ENCODE measurements at places on chromosomes 4 and X.

GRCh38 chr4:40550948-40551462 is 78.7 kb downstream of the RBM47 start:
- DNase-seq: peak; percentile 27

- DNase-seq: no peak
Observed at GRCh38 chr4:125481334-125482045, 166.7 kb downstream of the FAT4 start.

GRCh38 chrX:153829549-153829798 is 870 bp downstream of the PDZD4 start:
- no peak for DNase-seq

DNA sequence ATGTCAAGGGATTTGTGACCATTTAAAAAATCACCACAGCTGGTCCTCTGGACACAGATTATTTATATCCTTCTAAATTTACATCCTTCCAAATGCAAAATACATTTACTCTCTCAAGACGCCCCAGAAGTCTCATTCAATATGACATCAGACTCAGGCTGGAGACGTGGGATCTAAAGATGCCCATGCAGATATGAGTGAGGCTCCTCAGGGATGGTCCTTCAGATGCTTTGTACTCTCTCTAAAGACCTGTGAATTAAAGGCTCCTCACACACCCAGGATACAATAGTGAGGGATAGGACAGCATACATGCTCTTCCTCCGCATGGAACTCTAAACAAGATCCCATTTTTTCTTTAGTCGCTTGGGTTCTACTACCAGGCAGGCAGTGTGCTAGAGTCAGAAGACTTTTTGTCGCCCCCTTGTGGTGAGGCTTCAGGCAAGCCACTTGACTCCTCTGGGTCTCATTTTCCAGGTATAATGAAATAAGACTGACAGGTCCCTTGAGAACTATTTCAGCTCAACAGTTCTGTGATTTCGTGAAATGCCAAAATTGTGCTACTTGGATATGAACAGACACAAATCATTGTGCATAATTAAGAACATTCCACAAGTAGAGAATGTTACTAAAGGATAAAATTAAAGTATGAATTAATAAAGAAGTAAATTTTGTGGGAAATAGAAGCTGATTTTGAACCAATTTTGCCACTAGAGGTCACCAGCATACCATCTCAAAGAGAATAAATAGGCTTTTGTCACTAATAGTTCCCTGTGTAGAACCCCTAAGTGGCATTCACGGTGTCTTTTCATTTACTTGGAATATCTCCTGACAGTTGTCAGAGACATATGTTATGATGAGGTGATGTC is 13.7 kb upstream of the SCOC start:
- DNase-seq: peak; percentile 86

GRCh38 chr4:169707958-169708643 is 49.6 kb downstream of the HPF1 start:
- no peak for DNase-seq

- no peak for DNase-seq
Observed at GRCh38 chrX:34659575-34659974, 2.5 kb upstream of the TMEM47 start.

Measured in cerebellar cortex (tissue), 1 donor.